ENCODE measurements at places on chromosomes 12 and 14. TPM values are rescaled to one million over a fixed set of nuclear protein-coding genes. Genes with fewer than 3 reads are reported as not detected.

Gene ERP27
- total RNA-seq, result 0.22 TPM

Gene TAPBPL
- total RNA-seq, result 1.4 TPM

Gene RFX4
- not detected for total RNA-seq

Gene DDN
- 0.33 TPM for total RNA-seq

Gene EFCAB11
- total RNA-seq, result 45.7 TPM

Gene ITGB7
- total RNA-seq, result 1.6 TPM

Gene JDP2
- 8.7 TPM for total RNA-seq

Gene HSPB8
- total RNA-seq, result 10.4 TPM

Gene VWF
- 280 TPM for total RNA-seq

DNA sequence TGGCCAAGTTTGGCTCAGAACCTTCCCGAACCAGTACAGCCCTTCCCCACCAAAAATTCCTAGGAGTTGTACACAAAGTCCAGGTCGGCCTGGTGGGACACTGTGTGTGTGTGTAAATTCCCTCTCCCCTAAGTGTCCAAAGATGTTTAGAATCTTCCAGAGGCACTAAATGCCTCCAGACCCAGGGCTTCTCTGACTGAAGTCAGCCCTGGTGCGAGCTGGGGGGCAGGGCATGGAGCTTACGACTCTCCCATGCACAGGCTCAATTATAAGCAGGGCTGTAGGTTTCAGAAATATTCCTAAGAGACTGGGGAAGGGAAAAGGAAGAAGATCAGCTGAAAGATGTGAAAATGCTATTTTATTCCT, 106.9 kb upstream of the ATF7IP start:
- no peaks in the 10 kb centered on the region for H3K36me3 ChIP-seq
- DNase-seq, result no peak
- H3K27me3 ChIP-seq, result no peaks in the 10 kb centered on the region
- peaks cover 11% of the 10 kb centered on the region for H3K4me1 ChIP-seq

DNA sequence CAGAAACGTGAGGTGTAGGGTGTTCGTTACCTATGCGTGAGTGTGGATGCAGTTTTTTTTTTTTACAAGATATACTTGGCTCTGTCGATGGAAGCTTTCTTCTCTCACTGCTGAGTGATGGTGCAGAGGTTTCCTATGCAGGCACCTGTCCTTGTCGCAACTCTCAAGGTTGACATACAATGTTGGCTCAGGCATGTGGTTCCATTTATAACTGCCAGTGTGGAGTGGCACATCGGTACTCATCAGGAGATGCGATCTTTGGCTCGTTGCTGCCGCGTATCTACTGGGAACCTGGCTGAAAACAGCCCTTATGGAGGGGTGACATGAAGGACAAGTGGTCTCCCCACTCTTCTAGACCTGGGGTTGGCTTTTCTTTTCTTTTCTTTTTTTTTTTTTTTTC, 109.0 kb downstream of the ZNF664 start:
- no peak overlapping the region for H3K27ac ChIP-seq
- no peak overlapping the region for H3K4me3 ChIP-seq
- DNase-seq, result no peak
- no peaks in the 10 kb centered on the region for H3K4me1 ChIP-seq
- H3K27me3 ChIP-seq, result no peaks in the 10 kb centered on the region

GRCh38 chr12:120557589-120557988, 23.4 kb downstream of the RNF10 start:
- H3K27ac ChIP-seq, result no peak overlapping the region
- no peak for DNase-seq
- H3K27me3 ChIP-seq, result no peaks in the 10 kb centered on the region
- H3K36me3 ChIP-seq, result peaks cover 76% of the 10 kb centered on the region

GRCh38 chr12:116610971-116611541, 51.9 kb downstream of the MAP1LC3B2 start:
- H3K36me3 ChIP-seq, result no peaks in the 10 kb centered on the region
- H3K4me1 ChIP-seq, result no peaks in the 10 kb centered on the region
- H3K4me3 ChIP-seq, result no peak overlapping the region

GRCh38 chr12:105670672-105671071, 340.2 kb downstream of the C12orf75 start:
- H3K27ac ChIP-seq, result no peak overlapping the region
- H3K4me3 ChIP-seq, result no peak overlapping the region
- DNase-seq, result no peak
- H3K4me1 ChIP-seq, result no peaks in the 10 kb centered on the region
- H3K27me3 ChIP-seq, result no peaks in the 10 kb centered on the region

- H3K4me3 ChIP-seq, result no peak overlapping the region
- no peak for DNase-seq
- no peaks in the 10 kb centered on the region for H3K27me3 ChIP-seq
- no peaks in the 10 kb centered on the region for H3K36me3 ChIP-seq
These were observed 506.0 kb downstream of the DIO2 start for GRCh38 chr14:79705126-79705894.

GRCh38 chr12:32467959-32468863, 68.9 kb downstream of the FGD4 start:
- DNase-seq, result peak; percentile 14
- H3K36me3 ChIP-seq, result peaks cover 28% of the 10 kb centered on the region
- no peaks in the 10 kb centered on the region for H3K4me1 ChIP-seq
- no peak overlapping the region for H3K4me3 ChIP-seq
- no peak overlapping the region for H3K27ac ChIP-seq

GRCh38 chr12:124428792-124429281, 133.9 kb downstream of the RFLNA start:
- peaks cover under 1% of the 10 kb centered on the region for H3K4me1 ChIP-seq
- peak overlapping the region; percentile 72 for H3K27ac ChIP-seq
- no peak overlapping the region for H3K4me3 ChIP-seq
- no peaks in the 10 kb centered on the region for H3K27me3 ChIP-seq

DNA sequence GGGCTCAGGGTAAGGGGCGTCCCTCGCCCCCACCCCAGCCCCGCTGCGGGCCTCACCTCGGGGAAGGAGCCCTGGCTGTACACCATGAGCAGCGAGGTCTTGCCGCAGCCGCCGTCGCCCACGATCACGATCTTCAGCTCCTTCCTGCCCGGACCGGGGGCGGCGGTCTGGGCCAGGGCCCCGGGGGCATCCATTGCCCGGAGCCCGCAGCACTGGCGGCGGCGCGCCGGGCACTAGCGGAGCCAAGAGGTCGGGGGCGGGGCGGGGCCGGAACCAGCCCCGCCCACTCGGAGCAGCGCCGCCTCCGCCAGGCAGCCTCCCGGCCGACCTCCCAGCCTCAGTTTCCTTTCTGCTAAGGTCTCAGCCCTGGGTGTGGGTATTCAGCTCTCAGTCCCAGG, at the start of gene RHOF:
TSS of gene RHOF (minus strand) at position 249 of the 398 bp plus-strand sequence. CDS start at position 194, 55 bp downstream.
- H3K27ac ChIP-seq, result no peak within 1 kb of the TSS
- peak within 1 kb of the TSS; percentile 81 for H3K4me3 ChIP-seq
- peaks cover 19% of the 10 kb centered on the region for H3K36me3 ChIP-seq

DNA sequence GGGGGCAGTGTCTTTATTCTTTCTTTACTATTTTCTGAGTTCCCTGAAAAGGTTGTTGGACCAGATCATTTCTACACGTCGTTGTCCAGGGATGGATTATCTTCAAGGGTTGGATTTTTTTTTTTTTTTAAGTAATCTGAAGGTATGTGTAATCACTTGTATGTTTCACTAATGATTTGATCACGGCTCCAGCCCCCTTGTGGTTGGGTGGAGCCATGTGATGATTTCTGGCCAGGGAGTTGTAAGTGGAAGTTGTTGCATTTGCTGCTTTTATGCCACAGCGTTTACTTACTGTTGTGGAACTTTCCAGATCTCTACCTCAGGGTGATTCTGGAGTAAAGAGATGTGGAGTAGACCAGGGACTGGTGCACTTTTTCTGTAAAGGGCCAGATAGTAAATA, 390.3 kb downstream of the AACS start:
- H3K36me3 ChIP-seq, result no peaks in the 10 kb centered on the region
- H3K4me3 ChIP-seq, result no peak overlapping the region
- no peaks in the 10 kb centered on the region for H3K27me3 ChIP-seq
- no peak overlapping the region for H3K27ac ChIP-seq

GRCh38 chr12:81263072-81263471, 185.2 kb downstream of the ACSS3 start:
- no peaks in the 10 kb centered on the region for H3K36me3 ChIP-seq
- H3K4me1 ChIP-seq, result no peaks in the 10 kb centered on the region
- no peak for DNase-seq
- no peak overlapping the region for H3K4me3 ChIP-seq

- H3K27me3 ChIP-seq, result peaks cover 34% of the 10 kb centered on the region
- H3K4me1 ChIP-seq, result peaks cover 17% of the 10 kb centered on the region
- no peaks in the 10 kb centered on the region for H3K36me3 ChIP-seq
- no peak overlapping the region for H3K4me3 ChIP-seq
These were observed 79.9 kb downstream of the LLPH start for GRCh38 chr12:66050610-66051009.

DNA sequence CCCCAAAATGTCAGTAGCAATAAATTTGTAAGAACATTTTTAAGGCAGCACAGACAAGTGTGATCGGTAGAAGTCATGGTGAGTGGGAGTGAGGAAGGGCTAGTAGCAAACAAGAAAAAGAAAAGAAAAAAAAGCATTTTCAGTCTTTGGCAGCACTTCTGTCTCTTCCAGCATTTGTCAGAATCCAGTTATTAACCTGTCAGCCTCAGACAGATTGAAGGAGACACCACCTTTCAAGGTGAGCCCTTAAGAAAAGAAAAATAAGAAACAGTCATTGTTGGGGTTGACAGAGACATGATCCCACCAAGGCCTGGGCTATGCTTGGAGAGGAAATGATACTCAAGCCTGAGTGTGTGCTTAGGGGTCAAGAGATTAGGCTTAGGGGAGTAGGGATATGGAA, 947.4 kb downstream of the NRXN3 start:
- no peak overlapping the region for H3K4me3 ChIP-seq
- H3K4me1 ChIP-seq, result no peaks in the 10 kb centered on the region
- no peak for DNase-seq
- no peaks in the 10 kb centered on the region for H3K27me3 ChIP-seq
- H3K27ac ChIP-seq, result no peak overlapping the region

GRCh38 chr12:122646517-122647217, 56.5 kb downstream of the HCAR2 start:
- no peak overlapping the region for H3K4me3 ChIP-seq
- H3K4me1 ChIP-seq, result peaks cover 4% of the 10 kb centered on the region
- no peak overlapping the region for H3K27ac ChIP-seq
- no peaks in the 10 kb centered on the region for H3K36me3 ChIP-seq

DNA sequence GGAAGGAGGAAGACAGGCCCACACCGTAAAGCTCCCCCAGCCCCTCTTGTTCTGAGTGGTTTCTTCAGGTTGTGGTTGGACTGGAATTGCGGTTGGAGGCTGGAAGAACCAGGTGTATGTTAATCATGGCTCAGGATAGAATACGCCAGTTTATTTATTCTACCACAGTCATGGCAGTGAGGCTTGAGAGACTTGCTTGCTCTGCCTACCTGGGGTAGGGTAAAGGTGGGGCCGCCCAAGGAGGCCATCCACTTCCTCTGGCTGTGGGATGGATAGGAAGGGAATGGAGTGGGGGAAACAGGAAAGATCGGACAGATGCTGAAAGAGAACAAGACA, 8.1 kb downstream of the SHMT2 start:
- H3K4me1 ChIP-seq, result peaks cover 6% of the 10 kb centered on the region

- peaks cover 21% of the 10 kb centered on the region for H3K36me3 ChIP-seq
- H3K4me3 ChIP-seq, result no peak overlapping the region
- H3K27me3 ChIP-seq, result no peaks in the 10 kb centered on the region
- H3K27ac ChIP-seq, result no peak overlapping the region
- no peaks in the 10 kb centered on the region for H3K4me1 ChIP-seq
- DNase-seq, result no peak
These were observed 28.2 kb downstream of the RAP1B start for GRCh38 chr12:68638721-68639395.

DNA sequence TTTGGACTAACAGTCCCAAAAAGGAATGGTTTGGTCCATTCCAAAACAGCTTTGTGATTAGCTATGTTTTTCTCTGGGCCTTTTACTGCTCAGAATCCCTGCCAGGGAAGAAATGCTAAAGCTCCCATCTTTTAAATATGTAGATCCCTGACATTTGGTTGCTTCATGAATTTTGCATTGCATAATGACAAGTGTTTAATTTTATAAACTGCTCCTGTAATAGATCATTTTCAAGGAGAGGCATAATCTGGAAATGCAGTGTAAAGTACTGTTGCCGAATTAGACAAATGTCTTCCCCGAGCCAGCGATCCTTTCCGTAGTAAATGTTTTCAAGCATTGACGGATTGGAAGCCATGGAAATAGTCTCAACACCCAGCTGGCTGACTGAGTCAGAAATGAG, 291.3 kb upstream of the PRKD1 start:
- H3K27me3 ChIP-seq, result no peaks in the 10 kb centered on the region
- no peak for DNase-seq
- H3K27ac ChIP-seq, result no peak overlapping the region
- H3K36me3 ChIP-seq, result no peaks in the 10 kb centered on the region
- H3K4me1 ChIP-seq, result peaks cover 11% of the 10 kb centered on the region

DNA sequence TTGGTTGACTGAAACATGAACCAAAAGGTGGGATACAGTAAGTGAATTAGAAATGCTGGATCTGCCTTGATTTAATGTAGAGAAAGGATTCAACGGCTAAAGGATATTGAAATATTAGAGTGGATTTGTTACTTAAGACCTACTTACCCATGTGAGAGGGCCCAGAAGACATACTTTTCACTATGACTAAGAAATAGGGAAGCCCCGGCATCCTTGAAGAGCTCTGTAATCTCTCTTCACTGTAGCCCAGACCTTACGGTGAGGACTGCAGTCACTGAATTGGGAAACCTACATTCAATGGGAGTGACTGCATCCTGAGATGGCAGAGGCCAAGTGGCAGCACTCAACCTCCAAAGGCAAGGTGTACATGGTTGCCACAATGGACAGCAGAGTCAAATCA, 52.5 kb downstream of the KANSL2 start:
- DNase-seq, result no peak
- no peaks in the 10 kb centered on the region for H3K36me3 ChIP-seq
- no peak overlapping the region for H3K27ac ChIP-seq
- H3K27me3 ChIP-seq, result no peaks in the 10 kb centered on the region
- no peak overlapping the region for H3K4me3 ChIP-seq

GRCh38 chr12:31651893-31652521, 7.5 kb upstream of the ETFBKMT start:
- H3K4me1 ChIP-seq, result no peaks in the 10 kb centered on the region
- DNase-seq, result peak; percentile 37
- H3K36me3 ChIP-seq, result no peaks in the 10 kb centered on the region
- H3K27me3 ChIP-seq, result no peaks in the 10 kb centered on the region
- no peak overlapping the region for H3K27ac ChIP-seq
- no peak overlapping the region for H3K4me3 ChIP-seq

DNA sequence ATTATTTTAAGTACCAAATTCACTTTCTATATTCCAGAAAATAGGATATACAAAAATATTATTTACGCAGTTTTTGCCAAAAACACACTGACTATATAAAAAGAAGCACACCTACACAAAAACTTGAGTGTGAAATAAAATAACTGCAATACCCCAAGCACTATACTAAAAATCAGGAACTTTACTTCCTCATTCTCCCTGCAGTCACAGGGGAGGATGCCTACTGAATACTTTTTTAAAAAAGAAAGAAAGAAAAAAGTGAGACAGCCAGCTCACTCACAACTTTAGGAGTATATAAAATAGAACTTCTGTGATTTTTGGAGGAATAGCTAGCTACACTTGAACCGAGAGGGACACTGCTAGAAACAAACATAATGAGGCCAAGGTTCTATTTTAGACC, 12.2 kb downstream of the RPS6KA5 start:
- no peak overlapping the region for H3K4me3 ChIP-seq
- no peaks in the 10 kb centered on the region for H3K27me3 ChIP-seq
- peaks cover 4% of the 10 kb centered on the region for H3K4me1 ChIP-seq
- no peak overlapping the region for H3K27ac ChIP-seq
- no peak for DNase-seq

All from endodermal cell (in vitro differentiated cells).